IPS DF 19.7 (cell line): ENCODE measurements at places on chromosomes 11 and 22.

DNA sequence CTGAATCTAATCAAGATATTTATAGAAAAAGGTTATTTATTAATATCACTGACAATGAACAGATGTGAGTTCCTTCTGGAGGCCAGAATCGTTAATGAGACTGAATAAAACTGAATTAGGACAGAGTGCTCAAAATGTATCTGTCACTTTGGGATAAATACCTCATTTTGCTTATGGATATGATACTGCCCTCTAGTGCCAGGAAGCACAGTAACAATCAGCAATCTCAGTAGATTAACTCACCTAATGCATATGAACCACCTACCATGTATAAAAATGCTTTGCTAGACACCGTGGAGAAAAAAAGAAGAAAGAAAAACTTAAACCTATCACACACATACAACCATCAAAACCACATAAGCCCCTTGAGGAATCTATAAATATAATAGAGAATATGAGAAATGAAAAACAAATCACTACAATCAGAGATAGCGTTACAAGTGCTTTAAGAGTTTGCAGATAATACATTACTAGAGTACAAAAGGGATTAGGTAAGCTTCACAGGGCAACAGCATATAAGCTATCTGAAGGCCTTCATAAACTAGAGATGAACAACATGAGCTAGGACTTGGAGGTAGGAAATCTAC lies 117.4 kb downstream of the SGSM3 start:
- no peak for DNase-seq

DNA sequence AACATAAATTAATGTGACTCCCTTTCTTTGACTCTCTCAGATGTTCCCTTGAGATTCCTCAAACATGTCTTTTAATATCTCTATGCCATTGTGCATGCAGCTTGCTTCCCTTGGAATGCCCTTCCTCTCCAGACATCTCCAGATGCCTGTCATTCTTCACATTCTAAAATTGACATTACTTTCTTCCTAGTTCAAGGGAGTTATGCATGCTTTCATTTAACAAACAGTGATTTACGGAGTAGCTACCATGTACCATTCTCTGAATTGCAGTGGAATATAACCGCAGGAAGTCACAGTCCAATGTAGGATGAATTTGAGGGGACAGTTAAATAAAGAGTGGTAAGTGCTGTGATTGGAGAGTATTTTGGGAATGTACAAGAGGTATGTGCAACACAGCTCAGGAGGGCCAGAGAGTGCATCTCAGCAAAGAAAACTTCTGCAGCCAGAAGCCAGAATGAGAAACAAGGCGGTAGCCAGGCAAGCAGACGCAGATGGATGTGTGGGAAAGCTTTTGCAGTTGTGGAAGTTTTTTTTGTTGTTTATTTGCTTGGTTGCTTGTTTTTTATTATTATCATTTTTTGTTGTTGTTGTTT lies 18.7 kb downstream of the MMP10 start:
- no peak for DNase-seq

DNA sequence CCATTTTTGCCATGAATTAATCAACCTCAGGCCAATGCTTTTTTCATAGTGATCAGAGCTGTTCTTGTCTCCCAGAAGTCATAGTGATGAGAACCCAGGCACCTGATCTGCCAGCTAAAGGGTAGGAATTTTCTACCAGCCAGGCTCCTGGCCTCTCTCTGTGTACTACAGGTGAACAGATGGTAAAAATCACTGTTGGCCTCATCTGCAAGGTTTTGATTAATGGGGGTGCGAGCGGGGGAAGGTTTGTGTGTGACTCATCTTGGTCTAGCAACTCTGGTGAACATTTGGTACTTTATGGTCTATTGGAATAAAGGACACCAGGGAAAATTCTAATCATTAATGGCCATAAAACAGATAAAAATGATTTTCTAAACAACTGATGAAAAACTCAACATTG lies 14.4 kb upstream of the APOL4 start:
- DNase-seq = no peak

DNA sequence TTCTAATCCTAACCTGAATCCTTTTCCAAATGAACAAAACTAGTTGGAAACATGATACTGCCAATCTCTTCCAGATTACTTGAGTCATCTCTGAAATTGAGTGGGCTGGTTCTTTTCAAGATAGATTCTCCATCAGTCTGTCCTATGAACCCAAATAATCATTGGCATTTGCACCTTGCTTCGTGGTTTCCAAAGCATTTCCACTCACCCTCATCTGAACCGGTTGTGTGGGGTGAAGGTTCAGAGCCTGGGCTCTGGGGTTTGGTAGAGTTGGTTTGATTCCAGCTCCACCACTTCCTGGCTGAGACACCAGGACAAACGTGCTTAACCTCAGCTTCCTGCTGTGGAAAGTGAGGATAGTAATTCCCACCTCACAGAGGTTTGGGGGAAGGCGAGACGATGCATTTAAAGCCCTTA lies 206.4 kb upstream of the E2F8 start:
- DNase-seq = no peak

GRCh38 chr11:130203766-130204702 lies 44.5 kb downstream of the ST14 start:
- no peak for DNase-seq

- no peak for DNase-seq
Observed at GRCh38 chr11:68363776-68364175, 51.4 kb downstream of the LRP5 start.
